Tibial artery (tissue), 4 donors: ENCODE measurements at places on chromosomes 1 and 21.

DNA sequence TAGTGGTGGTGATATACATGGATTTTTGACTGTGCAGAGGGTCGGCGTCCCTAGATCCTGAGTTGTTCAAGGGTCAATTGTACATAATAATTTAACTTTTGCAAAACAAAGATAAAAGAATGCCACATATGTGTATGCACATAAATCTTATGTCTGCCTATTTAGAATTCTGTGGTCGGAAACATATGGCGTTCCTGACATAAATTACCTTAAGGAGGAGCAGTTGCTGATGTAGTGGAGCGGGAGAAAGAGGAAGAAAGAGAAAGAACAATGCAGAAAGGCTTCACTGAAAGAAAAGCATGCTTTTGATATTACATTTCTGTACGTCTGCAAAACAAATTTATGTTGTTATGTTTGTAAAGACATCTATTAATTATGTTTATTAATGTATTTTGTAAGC, 40.0 kb downstream of the S1PR1 start:
- DNase-seq, result no peak

- DNase-seq, result no peak
Measured at GRCh38 chr21:41830145-41830707, 48.9 kb downstream of the PRDM15 start.

- DNase-seq, result no peak
Measured at GRCh38 chr1:234458352-234459017, 20.5 kb downstream of the TARBP1 start.

DNA sequence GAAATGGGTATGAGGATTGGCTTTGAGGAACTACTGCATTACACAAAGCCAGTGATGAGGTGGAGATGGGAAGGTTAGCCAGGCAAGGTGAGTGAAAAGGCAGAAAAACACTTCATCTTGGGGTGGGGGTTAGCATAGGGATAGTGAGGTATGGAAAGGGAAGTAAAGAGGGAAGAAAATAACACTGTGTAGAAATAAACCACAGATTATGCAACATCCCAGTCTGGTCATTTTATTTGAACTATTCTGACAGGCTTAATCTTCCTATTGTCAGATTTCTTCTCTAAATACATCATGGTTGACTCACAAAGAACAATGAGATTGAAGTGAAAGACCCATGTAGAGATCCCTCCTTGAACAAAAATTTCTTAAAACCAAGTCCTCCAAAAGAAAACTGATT, 640.2 kb downstream of the PTPRC start:
- DNase-seq, result no peak

DNA sequence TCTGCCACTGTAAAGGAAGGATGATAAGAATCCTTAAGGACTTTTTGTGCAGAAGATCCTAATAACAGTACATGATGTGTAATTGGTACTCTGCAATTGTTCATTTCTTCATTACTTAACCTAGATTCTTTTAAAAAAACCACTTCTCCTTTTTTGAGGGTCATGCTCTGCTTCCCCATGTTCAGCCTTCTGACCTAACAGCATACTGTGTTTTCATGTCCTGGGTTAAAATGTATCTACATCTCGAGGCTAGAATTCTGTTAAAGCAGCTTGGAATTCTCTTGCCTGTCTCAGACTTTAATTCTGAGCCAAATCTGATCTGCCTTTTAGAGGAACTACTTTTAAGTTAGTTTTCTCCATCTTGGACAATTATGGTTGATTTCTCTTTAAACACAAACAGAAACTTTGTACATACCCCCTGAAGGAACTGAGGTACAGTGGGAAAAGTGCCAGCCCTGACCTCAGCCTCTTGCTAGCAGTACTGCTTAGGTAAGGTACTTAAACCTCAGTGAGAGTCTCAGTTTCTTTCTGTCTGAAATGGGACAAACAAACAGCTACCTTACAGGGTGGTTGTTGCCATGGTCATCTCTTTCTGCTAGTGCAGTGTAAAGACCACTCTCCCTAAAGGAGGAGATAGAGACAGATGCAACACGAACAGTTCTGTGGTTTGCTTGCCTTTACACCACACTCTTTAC, 103.2 kb upstream of the DYNLT5 start:
- no peak for DNase-seq

GRCh38 chr1:166907763-166908162, 31.7 kb upstream of the TADA1 start:
- DNase-seq, result no peak

DNA sequence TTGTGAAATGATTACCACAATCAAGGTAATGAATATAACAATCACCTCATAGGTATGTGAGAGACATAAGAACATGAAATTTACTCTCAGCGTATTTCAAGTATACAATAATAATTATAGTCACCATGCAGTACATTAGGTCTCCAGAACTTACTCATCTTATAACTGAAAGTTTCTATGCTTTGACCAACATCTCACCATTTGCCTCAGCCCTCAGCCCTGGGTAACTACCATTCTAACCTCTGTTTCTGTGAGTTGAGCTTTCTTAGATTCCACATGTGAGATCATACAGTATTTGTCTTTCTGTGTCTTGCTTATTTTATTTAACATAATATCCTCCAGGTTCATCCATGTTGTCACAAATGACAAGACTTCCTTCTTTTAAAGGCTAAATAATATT, 57.3 kb downstream of the AGO3 start:
- DNase-seq, result no peak

DNA sequence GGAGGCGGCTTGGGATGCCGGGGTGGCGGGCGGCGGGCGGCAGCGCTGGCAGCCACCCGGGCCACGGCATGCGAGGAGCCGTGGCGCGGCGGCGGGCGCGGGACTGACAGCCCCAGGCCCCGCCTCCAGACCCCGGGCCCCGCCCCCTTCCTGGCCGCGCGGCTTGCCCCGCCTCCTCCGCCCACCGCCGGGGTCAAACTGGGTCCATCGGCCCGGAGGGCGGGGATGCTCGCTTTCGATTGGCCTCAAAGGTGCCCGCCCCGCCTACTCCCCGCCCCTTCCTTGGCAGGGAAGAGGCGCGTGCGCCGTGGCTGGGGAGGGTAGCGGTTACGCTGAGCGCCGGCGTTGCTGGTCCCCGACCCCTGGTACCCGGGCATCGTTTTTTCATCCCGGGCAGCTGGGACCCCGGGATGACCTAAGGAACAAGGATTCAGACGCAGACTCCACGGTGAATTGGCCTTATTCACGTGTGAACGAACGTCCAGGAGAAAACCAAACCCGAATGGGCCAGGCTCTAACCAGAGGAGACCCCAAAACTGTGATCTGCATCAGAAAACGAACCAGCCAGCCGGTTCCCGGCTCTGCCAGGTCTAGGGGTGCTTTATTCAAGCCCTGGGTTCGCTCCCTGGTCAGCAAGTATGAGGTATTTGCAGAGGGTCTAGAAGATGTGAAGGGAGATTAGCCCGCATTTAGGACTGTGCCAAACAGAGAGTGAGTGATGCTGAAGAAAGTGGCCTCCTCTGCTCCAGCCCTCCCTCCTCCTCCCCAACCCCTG, 117.2 kb upstream of the GUCA2B start:
- DNase-seq, result peak; percentile 97

GRCh38 chr1:46409063-46409372, 14.9 kb downstream of the FAAH start:
- no peak for DNase-seq

DNA sequence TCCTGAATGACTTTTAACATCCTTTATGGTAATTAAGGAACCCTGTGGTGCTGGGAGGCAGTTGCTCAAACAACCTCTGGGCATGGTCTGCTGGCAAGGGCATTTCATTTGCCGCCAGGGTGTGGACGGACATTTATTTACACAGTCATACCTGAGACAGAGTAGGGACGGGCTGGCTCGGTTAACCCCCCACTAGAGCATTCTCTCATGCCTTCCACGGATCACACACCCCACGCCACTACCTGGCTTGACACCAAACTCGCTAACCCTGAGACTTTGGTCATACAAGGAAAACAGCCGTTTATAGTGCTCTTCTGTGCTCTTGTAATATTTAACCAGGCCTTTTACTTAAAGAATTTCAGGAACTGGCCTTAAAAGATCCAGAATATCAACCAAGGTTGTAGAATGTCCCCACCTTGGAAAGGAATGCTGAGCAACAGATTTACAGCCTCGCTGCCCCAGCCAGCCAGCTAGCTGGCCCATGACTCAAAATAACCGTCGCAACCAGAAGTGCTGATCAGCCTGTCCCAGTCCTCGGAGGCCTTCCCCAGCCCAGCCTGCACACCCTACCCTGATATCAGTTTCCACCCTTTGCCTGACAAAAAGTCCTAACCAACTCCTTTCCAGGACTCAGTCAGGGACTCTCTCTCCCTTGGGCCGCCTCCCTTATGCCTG, 6.5 kb upstream of the PDXK start:
- no peak for DNase-seq

GRCh38 chr1:158716335-158716734, 4.2 kb downstream of the OR6K3 start:
- no peak for DNase-seq

DNA sequence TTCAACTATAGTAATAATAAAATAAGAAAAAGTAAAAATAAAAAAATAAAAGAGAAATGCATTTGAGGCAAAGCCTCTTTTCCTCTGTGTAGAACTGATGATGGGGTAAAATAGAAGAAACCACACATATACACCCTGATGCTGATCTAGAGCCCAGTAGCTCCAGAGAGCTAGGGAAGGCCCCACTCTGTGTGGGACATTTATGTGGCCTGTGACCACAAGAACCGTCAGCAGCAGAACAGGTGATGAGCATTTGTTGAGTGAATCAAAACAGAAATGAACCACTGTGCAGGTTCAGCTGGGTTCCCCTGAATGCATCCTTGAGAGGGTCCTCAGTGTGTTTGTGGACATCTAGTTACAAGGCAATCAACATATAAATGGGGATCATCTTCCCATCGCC, 221.8 kb upstream of the HOOK1 start:
- no peak for DNase-seq

DNA sequence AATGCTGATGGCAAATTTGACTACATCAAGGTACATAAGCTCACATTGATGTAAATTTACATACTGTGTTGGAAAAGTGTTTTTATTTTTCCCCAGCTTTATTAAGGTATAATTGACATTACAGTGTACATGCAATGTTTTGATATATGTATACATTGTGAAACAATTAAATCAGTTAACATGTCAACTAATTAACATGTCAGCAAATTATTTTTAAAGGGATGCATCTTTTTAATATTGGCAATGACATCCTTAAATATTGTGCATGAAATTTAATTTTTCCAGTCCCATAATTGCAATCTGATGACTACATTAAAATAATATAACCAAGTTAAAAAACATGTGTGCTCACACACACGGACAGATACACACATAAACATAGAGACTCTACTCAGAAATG, 9.4 kb downstream of the EFCAB7 start:
- no peak for DNase-seq

DNA sequence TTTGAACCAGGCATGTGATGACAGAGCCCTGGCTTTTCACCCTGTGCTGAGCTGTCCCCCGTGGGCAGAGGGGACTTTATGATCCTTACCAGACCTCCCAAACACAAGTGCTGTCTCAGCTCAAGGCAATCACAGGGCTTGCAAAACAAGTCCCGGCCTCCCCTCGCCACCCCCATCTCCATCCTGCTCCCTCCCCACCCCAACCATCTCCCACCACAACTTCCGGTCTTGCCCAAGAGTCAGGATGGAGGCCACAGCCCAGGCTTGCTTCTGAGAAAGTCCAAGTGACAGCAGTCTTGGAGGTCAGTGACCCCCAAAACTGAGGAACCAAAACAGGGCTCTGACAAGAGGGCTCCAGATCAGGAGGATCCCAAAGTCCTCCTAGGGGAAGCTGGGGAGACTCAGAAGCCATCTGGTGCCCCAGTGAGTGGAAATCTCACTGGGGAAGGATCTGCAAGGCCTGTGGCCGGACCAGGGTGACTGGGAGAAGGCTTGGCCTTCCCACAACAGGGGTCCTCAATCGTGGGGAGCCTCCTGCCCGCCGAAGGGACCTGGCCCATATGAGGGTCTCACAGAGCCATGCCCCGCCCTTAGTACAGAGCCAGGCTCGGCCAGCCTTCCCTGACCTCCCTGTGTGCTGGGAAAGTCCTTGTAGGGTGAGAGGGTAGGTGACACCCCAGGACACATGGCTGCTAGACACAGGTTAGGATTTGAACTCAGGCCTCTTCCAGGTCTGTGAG, 4.5 kb upstream of the SDC3 start:
- DNase-seq, result peak; percentile 87

GRCh38 chr1:26922901-26923300, 1.4 kb downstream of the NUDC start:
- no peak for DNase-seq

DNA sequence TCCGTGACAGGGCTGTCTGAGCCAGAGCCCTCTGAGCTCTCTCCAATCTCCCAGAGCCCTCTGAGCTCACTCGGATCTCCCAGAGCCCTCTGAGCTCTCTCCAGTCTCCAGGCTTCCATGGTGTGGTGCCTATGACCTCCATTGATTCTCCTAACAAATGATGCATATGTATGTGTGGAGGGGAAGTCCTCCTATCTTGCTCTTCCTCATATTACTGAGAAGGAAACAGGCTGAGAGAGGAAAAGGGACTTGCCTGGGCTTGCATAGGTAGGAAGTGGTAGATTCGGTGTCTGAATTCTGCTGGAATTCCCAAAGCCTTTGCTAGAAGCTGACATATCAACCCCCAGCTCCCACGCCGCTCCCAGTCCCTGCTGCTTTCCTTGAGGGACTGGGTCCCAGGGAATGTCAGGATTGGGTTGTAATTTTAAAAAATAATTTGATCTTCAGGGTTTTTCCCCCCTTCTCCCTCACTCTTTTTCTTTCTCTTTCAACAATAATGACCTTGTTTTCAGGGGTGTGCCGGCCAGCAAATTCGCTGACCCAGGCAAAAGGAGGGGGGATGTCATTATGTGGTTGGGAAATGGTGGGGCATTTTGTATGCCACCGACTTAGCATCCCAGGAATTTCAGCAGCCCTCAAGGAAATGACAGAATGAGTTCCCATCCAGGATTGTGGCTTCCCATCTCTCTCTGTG, 42.3 kb upstream of the RUNX3 start:
- no peak for DNase-seq

- DNase-seq, result no peak
Measured at GRCh38 chr1:35030756-35031446, 844 bp downstream of the ZMYM6 start.

DNA sequence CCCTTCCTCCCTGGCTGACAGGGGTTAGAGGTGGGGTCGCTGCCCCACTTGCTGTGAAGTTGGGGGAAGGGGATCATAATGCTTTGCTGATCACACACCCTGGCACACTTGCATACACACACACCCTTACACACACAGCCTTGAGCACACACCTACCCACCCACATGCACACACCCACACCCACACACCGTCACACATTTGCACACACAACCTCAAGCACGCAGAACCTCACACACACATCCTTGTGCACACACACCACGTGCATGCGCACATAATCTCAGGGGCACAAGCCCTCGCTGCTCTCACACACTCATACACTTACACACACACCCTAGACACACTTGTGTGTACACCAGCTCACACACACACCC, 16.4 kb upstream of the TNFRSF8 start:
- DNase-seq, result no peak

GRCh38 chr1:246181241-246181640, 325.8 kb downstream of the SMYD3 start:
- no peak for DNase-seq

DNA sequence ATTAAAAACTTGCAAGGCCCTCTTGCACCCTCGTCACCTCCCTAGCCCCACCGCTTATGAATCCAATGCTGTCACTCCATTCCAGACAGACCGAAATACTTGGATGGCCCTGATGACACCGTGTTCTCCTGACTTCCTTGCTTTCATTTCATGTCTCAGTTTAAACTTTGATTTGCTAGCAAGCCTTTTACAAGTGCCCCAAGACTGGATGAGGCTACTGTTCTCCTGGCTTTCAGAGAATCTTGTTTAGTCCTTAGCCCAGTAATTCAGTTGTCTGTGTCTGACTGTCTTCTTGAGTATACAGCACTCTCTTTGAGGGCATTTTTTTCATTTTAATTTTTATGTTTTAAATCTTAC, 824 bp upstream of the IFI44L start:
- no peak for DNase-seq

GRCh38 chr1:23527900-23528249, 3.2 kb downstream of the E2F2 start:
- DNase-seq, result no peak
